ENCODE measurements at places on chromosomes 1 and 21. TPM values are rescaled to one million over a fixed set of nuclear protein-coding genes. Genes with fewer than 3 reads are reported as not detected.

DNA sequence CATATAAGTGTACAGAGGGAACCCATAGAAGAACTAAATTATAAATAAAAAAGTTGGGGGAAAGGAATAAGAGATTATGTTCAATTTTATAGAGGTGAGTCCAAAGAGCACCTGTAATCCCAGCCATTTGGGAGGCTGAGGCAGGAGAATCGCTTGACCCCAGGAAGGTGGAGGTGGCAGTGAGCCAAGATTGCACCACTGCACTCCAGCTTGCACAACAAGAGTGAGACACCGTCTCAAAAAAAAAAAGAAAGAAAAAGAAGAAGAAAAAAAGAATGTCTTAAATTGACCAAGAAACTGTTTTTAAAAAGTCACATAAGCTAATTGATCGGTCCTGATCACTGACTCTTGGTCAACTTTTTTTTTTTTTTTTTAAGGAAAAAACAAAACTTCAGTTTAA lies 19.1 kb upstream of the ATF3 start:
- DNase-seq, result no peak

DNA sequence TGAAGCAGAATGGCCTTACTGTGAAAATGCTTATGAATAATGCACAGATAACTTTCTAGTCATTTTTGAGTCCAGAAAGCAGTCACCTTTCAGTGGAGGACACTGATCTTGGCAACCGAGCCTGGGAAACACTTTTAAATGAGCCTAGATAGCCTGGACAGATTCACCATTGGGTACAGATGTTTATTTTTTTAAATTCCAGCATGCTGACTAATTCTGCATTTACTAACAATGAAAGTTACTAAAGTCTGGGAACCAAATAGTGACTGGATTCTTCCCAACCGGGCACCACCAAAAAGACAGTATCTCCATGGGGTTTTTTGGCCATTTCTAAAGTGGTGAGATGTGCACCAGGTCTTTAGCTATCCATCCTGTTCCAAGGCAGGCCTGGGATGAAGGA lies 3.3 kb upstream of the FMOD start:
- no peak for DNase-seq

- no peak for DNase-seq
Measured at GRCh38 chr1:197736685-197737084, 38.6 kb downstream of the DENND1B start.

GRCh38 chr1:82565146-82565545 lies 764.4 kb downstream of the ADGRL2 start:
- no peak for DNase-seq

The CD244 gene
- 0.36 TPM for total RNA-seq

The VPS26C gene
- 46.5 TPM for total RNA-seq
